ENCODE measurements at places on chromosomes 1 and 21. TPM values are rescaled to one million over a fixed set of nuclear protein-coding genes. Genes with fewer than 3 reads are reported as not detected.

Gene ORC1
- total RNA-seq, result 0.35 TPM

Gene CHRNB2
- total RNA-seq, result not detected

Gene FMO1
- 0.58 TPM for total RNA-seq

Gene FAF1
- 47.8 TPM for total RNA-seq

Gene RAP1A
- 105 TPM for total RNA-seq

Gene HEYL
- 9.4 TPM for total RNA-seq

Gene CRYBG2
- total RNA-seq, result 0.06 TPM

Gene LAD1
- total RNA-seq, result 0.51 TPM

Gene PRAMEF12
- total RNA-seq, result not detected

Gene NTRK1
- 1.8 TPM for total RNA-seq

Gene RGS16
- total RNA-seq, result 25.0 TPM

Gene KLHDC7A
- 0.93 TPM for total RNA-seq

Gene CEP104
- total RNA-seq, result 45.0 TPM

DNA sequence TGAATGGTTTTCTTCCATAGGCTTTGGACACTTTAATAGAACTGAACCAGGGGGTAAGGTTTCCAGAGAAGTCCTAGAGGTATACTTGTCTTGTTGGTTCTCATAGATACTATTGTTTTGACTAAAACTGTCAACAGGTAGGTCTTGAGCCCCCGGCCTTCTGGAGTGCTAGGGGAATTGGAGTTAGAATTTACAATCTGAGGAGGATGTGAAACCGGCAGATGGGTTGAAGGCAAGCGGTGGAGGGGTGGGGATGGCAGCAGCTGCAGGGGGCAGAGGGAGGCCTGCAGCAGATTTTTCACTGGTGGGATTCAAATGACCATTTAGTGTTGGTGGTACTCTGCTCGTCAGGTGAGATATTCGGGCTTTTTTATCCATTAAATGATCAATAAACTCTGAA is 4.3 kb upstream of the CD1D start:
- no peak for DNase-seq

- no peak for DNase-seq
These were observed 1.4 kb upstream of the SSBP3 start for GRCh38 chr1:54407404-54408146.

- DNase-seq, result no peak
These were observed 38.8 kb downstream of the PARP1 start for GRCh38 chr1:226369110-226369509.

DNA sequence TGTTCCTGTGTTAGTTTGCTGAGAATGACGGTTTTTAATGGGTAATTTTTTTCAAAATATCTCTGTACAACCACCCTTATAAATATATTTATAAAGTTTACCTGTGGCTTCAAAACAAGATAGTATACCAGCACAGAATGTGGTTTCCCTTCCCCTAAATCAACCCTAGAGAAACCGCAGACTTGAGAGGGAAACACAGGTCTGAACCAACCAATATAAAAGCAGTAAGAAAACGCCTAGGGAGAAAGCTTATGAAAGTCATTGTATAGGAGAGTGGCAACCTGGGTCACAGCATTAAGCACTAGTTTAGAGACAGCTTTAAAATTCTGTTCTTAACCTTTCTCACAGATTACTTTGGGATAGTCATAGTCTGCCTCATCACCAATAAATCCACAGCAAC is 180.6 kb upstream of the LHX8 start:
- DNase-seq, result no peak

DNA sequence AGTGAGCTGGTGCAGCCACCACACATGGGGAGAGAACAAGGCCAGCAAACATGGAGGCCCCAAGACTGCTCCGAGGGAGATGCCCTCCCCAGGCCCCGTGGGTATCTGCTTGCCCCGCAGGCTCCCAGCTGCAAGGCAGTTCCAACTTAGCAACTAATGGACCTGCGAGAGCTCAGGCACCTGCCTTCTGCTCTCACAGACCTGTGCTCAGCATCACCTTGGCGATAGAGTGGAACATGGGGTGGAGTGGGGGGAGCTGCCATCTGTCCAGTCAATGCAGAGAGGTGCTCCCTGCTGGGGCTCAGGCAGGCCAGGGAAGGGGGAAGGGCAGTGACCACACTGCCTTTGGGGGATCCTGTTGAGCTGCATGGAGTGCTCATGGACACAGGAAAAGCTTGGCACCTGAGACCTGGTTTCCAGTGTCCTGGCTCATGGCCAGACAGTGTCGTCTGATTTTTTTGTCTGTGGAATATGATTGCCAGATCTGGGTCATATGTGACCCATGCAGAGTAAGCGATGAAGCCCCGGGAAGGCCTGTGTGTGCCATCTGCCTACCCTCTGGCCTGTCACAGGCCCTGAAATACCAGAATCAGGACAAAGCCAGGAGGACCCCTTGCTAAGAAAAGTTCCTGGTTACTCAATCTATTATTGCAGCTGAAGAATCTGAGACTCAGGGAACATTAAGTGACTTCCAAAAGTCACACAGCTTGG is 39.9 kb upstream of the TENT5C start:
- peak; percentile 43 for DNase-seq

DNA sequence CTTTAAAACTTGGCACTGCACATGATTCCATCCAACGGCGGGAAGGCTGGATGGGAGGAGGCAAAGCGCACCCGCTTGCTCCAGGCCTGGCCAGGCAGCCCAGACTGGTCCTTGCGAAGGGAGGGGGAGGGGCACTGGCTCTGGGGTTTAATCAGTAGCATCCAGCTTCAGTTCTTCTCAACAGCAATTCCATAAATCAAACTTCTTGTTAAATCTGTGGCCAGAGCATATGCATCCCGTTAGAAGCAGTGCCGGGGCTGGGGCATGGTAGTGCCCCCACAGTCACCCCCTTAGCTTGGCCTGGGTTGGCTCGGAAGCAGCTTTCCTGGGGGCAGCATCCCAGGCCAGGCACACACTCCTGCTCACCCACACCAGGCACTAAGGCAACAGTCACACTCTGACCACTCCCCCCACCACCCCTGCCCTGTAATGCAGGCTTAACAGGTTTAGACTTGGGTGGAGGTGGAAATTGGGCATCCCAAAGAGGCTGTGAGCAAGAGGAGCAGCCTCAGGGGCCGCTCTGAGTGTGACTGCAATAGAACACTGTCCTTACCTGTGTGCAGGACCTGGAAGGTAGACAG is 94.1 kb upstream of the CASZ1 start:
- no peak for DNase-seq

- no peak for DNase-seq
These were observed 11.8 kb downstream of the NFYC start for GRCh38 chr1:40703316-40703715.

DNA sequence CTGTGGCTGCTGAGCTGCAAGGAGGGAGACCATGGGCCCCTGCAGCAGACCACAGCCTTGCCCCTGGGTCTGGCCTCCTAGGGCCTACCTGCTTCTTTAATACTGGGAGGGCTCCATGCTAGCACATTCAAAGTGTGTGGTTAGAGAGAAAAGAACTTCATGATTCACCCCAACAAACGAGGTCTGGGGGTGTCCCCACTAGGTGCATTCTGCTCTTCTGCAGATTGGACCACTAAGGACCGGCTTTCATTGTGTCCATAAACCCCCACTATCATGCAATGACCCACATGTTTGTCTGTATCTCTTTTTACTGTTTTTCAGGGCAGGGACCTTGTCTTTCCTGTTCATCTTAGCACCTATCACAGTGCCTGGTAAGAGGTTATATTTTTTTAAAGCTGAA is 185.4 kb downstream of the OMA1 start:
- no peak for DNase-seq

DNA sequence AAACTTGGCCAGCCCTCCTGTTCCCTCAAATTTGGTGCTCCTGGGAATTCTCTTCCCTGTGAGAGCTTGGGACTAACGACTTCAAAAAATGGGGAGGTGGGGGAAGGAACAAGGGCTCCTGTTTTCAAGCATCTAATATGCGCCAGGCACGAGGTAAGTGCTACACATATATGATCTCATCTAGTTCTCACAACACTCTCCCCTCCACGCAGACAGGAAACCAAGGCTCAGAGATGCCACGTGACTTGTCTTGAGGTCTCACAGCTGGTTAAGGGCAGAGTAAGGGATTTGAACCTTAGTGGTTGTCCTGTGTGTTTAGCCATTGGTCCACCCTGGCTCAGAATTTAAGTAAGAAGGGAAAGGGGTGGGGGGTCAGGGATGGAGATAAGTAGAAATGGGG is 125.9 kb downstream of the DMRTB1 start:
- peak; percentile 24 for DNase-seq

- DNase-seq, result no peak
These were observed 183.3 kb downstream of the CRB1 start for GRCh38 chr1:197451381-197451780.

DNA sequence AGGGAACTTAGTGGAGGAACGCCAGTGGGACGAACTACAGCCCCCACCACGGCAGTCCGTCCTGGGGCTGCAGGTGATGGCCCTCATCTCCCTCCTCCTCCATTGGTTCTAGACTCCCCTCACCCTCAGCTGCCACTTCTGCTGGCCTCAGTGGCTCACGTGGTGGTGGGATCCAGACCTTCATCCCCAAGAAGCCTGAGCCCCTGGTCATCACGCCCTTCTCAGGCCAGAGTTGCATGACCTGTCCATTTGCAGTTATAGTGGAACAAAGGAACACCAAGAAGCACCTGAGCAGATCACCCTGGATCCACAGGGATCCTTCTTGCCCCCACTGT is 13.0 kb upstream of the FAM110D start:
- no peak for DNase-seq

DNA sequence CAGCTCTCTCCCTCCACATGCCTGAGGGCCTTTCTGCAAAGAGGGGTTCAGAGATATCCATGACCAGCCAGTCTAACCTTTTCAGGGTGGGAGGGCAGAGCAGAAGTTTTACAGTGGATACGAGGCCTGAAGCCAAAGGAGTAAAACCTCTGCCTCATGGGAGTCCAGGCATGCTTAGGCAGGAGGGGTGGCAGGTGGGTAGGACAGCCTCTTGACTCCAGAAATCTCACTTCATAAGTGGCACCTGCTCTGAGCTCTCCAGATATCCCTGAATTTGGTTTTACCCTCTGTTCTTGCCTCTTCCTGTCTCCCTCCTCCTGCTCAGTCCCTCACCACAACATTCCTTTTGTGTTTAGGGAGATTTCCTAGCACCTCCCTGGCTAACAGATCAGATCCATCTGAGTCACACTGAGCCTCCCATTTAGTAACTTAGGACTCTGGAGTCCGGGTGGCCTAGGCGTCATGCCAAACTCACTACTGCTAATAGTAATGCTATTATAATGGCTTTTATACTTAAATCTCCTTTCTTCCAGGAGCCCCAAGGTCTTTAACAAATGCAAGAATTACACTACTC is 201.0 kb downstream of the HS2ST1 start:
- DNase-seq, result no peak

- DNase-seq, result no peak
These were observed 14.3 kb upstream of the ZNF326 start for GRCh38 chr1:89980605-89981004.

DNA sequence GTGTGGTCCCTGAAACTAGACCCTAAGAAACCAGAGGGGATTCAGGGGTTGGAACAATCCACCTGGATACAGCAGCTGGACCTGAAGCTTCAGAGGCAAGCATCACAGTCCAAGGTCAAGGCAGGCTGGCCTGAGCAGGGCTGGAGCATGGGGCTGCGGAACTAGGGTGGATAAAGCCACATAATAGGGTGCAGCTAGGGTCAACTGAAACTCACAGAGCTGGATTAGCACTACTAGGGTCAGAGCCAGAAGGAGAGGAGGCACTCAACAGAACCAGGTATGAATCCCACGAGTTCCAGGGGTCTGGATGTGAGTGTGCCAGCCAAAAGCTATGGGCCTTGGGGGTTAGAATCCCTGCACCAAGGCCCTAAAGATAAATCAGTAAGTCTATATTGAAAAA is 231.0 kb upstream of the KIAA0040 start:
- DNase-seq, result no peak

DNA sequence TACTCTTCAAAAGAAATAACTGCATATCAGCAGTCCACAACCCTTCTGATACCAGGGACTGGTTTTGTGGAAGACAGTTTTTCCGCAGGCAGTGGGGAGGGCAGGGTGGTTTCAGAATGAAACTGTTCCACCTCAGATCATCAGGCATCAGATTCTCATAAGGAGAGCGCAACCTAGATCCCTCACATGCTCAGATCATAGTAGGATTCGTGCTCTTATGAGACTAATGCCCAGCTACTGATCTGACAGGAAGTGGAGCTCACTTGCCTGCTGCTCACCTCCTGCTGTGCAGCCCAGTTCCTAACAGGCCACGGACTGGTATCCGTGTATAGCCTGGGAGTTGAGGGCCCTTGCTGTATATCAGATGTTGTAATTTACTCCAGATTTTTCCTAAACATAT is 11.5 kb downstream of the RO60 start:
- no peak for DNase-seq

DNA sequence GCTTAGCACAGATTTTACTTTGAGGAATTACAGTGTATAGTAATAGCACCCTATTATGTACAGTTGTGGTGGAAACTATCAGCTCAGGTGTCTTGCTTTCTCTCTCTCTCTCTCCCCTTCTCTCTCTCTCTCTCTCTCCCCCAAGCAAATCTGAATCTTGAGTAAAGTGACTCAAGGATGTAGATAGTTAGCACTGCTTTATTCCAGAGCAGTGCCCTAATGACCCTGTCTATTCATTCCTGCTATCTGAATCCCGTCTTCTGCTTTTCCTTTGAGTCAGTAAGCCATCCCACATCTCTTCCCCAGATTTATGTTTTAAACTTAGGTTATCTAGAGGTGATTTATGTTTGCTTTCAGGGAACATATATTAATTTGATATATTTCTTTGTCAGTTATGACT is 5.2 kb upstream of the HPCAL4 start:
- DNase-seq, result no peak

- DNase-seq, result no peak
These were observed 24.2 kb upstream of the CTBS start for GRCh38 chr1:84598418-84598817.

- DNase-seq, result peak; percentile 93
These were observed 48.4 kb upstream of the CD34 start for GRCh38 chr1:207959141-207959825.

DNA sequence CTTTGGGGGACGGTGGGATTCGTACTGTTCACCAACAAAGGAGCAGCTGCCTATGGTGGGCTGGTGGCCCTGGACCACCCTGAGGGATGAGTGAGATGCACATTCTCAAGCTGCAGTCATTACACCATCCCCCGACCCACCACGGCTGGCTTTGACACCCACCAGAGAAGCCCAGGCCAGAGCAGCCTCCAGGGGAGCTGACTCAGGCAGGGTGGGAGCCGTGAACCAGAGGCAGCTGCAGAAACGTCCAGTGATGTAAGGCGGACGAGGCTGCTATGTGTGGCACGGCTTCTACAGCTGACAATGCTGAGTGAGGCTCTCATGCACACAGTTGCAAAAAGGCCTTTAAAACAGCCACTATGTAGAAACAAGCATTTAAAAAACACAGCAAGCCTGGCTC is 40.1 kb downstream of the CHAF1B start:
- no peak for DNase-seq
